Foreskin melanocyte (primary cell): ENCODE measurements at places on chromosomes 2 and 18.

GRCh38 chr18:21242141-21242779 is at the start of gene GREB1L:
Gene GREB1L (plus strand): TSS chr18:21242232. CDS start chr18:21383519, 141,287 bp downstream.
- peak; percentile 14 for DNase-seq

- no peak for DNase-seq
Observed at GRCh38 chr2:151728804-151729414, 5.4 kb downstream of the NEB start.

GRCh38 chr18:6571239-6571602 is 156.5 kb upstream of the L3MBTL4 start:
- no peak for DNase-seq

GRCh38 chr2:231186325-231186724 is 12.1 kb upstream of the ARMC9 start:
- DNase-seq, result no peak

- DNase-seq, result no peak
Observed at GRCh38 chr2:224836263-224836662, 120.1 kb upstream of the CCDC195 start.

GRCh38 chr2:161041356-161041755 is 118.9 kb upstream of the TANK start:
- no peak for DNase-seq

- DNase-seq, result no peak
Observed at GRCh38 chr2:197332641-197333040, 22.1 kb upstream of the ANKRD44 start.

DNA sequence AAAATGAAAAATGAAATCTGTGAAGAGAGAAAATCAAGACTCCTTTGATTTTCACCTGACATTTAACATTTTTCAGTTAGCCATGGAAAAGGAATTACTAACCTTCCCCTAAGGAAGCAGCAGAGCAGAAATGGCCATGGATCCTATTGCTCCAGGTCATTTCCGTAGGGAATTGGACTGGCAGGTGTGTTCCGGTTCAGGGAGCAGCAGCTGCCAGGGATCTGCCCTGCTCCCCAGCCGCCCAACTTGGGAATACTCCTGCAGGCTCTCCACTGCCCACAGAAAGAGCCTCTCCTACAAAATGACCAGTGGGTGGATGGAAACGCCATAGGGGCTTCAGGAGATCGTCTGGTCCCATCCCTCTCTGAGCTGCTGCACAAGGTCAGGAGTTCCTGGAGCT is 86.0 kb upstream of the MAPK4 start:
- DNase-seq, result no peak

- DNase-seq, result no peak
Observed at GRCh38 chr18:58723810-58724602, 52.7 kb downstream of the MALT1 start.

GRCh38 chr2:27216416-27217137 is 592 bp upstream of the CAD start:
- no peak for DNase-seq

- DNase-seq, result no peak
Observed at GRCh38 chr2:776487-776886, 99.3 kb upstream of the TMEM18 start.

GRCh38 chr2:135825550-135826176 is 11.3 kb downstream of the LCT start:
- no peak for DNase-seq

DNA sequence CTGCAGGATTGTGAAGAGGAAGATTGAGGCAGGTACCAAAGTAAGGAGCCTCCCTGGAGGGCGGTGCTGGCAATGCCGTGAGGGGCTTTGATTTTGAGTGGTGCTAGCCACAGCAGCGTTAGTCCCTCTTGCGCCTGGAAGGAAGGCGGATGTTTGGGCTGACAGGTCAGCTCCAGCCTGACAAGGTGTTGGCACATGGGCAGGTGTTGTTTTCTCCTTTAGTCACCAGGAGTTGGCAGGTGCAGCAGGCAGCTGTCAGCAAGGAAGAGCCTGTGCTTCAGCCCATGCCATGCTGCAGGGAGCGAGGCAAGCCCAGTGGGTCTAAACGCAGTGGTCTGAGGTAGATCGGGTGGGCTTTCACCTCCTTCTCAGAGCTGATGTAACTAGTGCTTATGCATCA is 8.5 kb downstream of the SEC11C start:
- no peak for DNase-seq

- no peak for DNase-seq
Observed at GRCh38 chr2:218343591-218343990, 13.1 kb upstream of the CATIP start.
